ENCODE measurements at places on chromosomes 5 and 9.

DNA sequence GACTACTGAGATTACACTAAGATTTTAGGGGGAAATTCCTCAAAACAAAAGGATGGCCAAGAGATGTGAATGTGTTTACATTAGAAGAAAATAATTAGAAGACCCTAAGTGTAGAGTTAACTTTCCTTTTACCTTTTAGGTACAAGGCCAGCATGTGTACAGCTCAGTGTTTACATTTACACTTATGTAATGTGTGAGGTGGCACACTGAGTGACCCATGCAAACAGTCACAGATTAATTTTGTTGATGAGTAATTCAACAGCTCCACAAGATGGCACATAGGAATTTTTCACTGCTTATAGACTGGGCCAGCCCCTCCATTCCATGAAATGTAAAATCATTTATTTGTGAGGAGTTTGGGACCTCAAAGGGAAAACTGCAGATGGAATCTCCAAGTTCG lies 90.1 kb upstream of the SLC12A2 start:
- no peak for DNase-seq

DNA sequence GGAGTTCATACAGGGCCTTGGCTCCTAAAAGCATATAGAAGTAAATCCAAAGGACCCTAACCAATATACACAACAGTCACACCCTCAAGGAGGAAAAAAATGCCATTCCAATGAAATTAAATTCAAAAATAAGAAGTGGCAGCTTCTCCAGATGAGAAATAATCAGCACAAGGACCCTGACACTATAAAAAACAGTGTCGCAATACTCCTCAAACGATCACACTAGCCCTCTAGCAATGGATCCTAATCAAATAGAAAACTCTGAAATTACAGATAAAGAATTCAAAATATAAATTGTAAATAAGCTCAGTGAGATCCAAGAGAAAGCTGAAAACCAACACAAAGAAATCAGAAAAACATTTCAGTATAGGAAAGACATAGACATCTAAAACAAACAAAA lies 33.5 kb upstream of the HTR4 start:
- DNase-seq: no peak

- DNase-seq: no peak
Measured at GRCh38 chr5:139456776-139457175, 5.8 kb downstream of the ECSCR start.

DNA sequence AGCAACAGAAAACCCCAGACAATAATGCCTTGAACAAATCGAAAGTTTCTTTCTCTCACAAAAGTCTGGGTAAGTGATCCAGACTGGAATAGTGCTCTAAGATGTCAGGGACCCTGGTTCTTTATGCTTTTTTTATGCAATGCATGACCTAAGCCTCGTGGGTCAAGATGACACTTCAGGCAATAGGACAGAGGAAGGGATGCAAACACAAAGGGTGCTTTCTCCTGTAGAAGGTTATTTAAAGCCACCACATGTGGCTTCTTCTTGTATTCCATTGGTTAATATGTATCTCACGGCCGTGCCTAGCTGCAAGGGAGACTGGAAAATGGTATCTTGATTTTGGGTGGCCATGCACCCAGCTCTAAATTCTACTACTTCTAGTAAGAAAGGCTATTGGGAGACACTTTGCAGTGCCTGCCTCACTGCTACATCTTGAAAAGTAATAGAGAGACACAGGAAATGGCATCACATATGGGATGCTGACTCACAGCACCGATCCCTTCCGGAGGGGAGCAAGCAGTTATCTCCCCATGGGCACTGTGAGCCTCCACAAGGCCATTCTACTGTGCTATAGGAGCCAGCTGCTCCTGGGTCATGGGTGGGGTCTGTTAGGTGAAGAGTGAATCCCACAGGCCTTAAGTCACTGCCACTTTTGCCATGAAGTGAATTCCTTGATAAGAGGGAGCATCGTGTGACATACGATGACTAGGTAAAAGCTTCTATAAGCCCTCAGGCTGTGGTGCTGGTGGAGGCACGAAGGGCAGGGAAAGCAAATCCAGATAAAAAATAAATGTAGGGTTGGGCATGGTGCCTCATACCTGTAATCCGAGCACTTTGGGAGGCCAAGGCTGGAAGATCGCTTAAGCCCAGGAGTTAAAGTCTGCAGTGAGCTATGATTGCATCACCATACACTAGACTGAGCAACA lies 32.5 kb upstream of the RAB14 start:
- peak; percentile 83 for DNase-seq

DNA sequence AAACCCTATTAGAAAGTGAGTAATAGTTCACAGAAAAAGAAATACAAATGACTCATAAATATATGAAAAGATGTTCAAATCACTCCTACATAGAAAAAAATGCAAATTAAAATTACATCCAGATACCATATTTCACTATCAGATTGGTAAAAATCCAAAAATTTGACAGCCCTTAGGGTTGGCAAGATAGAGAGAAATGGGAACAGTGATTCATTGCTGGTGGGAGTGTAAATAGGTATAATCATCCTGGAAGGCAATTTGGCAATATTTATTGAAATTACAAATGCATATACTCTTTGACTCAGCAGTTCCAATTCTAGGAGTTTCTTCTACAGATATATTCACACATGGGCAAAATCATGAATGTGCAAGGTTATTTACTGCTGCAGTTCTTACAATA lies 273.5 kb downstream of the NR2F1-AS1 start:
- DNase-seq: no peak

DNA sequence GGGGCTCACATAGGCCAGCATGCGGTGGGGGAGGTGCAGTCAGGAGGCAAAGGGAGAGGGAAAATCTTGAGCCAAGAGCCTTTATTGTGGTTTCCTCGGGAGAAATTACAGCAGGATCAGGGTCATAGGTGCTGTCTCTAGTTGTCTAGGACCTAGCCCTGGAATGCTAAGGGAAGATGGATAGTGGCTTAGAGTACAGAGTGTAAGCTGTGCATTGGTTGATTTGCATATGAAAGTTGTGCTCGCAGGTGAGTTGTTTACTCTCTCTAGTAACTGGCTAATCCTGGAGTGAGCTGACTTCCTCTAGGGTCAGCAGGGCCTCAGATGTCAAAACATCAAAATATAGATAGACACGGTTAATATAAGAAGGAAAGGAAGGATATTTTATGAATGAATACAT lies 877.7 kb downstream of the TLE4 start:
- DNase-seq: no peak

DNA sequence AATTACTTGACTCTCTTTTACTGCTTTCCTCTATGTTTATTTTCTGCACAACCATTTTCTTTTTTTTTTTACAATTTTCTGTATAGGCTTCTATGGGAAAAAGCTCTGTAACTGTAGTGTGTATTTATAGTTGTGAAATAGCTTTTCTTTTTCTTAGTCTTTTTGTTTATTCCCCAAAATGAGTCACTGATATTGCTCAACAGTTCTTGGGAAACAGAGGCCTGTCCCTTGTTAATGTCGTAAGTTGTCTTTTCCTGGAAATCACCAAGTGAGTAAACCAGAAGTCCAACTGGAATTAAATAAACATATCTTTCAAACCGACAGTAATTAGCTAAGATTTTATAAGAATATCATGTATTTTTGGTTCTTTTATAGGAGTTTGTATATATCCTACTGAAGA lies 325.1 kb upstream of the PRR16 start:
- DNase-seq: peak; percentile 58

DNA sequence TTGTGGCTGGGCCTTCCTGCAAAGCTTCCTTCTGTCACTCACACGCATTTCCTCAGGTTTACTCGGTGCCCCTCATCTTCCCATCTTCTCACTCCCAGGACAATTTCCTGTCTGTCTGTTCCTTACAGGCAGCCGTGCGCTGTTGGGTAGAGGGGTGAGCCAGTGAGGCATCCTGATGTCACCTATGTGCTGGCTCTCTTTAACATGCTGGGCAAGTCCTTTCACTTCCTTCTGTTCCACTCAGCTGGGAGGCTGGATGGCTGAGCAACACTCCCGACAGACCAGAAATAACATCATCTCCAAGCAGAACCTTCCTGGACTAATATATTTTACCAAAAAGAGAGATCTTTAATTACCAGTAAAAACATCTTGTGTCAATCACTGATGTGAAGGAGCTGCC lies 103.0 kb downstream of the HSD17B3 start:
- DNase-seq: no peak

GRCh38 chr5:61667525-61668218 lies 335.6 kb downstream of the ZSWIM6 start:
- no peak for DNase-seq

DNA sequence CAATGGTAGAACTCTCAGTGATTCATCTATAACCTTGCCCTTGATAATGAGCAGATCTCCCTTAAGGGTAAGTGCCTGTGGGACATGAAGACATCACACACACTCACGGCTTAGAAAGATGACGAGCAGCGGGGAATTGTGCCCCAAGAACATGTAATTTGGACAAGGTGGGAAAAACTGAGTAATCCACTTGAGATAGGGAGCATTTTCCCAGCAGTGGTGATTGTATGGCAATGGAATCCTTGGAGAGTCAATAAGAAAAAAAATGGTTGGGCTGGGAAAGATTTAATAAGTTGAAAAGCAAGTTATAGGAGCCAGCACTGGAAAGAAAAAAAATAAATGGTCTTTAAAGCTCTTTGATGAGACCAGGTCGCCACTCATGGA lies 193.1 kb downstream of the GLIS3 start:
- no peak for DNase-seq

- no peak for DNase-seq
Measured at GRCh38 chr5:4022056-4022670, 426.5 kb downstream of the IRX1 start.

- DNase-seq: no peak
Measured at GRCh38 chr5:152427721-152428120, 22.6 kb upstream of the NMUR2 start.

GRCh38 chr5:139985290-139985689 lies 57.8 kb downstream of the NRG2 start:
- DNase-seq: no peak

- DNase-seq: no peak
Measured at GRCh38 chr5:118236108-118236849, 752.1 kb downstream of the DTWD2 start.

GRCh38 chr9:84140535-84141101 lies 160.0 kb downstream of the RMI1 start:
- no peak for DNase-seq
